Hippocampal formation (tissue), 2 donors: ENCODE measurements at places on chromosomes 11 and 22.

- DNase-seq = peak; percentile 25
These were observed 45.3 kb downstream of the CADM1 start for GRCh38 chr11:115458877-115459276.

DNA sequence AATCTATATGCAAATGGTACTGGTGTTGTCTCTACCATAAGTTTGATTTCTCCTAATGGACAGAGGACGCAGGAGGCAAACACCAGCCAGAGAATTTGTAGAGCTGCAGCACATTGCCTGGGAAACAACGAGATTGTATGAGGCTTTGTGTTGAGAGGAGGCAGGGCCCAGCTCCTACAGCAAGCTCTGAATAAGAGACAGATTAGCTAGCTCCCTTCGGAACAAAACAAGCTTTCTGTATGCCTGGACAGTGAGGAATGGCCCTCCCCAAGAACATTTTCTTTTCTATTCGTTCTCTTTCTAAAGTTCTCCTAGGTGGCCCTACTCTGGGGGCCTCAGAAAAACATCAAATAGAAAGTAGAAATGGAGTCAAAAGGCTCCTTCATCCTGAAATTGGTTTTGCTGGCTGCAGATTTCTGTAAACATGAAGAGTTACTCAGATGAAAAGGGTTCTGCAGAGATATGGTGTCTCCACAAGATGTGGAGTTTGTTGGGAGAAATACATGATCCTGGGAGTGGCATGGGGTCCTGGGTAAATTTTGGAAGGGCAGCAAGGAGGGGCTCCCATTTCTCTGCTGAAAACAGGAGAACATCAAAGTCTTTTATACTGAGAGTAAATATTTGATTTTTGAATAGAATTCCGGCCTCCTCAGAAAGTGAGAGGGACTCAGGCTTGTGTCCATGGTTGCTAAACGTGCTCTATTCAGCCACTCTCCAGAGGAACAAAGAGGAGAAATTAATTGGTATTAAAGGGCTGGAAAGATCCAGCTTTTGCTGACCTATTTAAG is 6.8 kb upstream of the HEPACAM start:
- peak; percentile 61 for DNase-seq

- DNase-seq = no peak
These were observed 1.9 kb downstream of the LRP4 start for GRCh38 chr11:46916286-46917108.

GRCh38 chr22:35649636-35650250 is 1.5 kb downstream of the APOL6 start:
- DNase-seq = no peak

DNA sequence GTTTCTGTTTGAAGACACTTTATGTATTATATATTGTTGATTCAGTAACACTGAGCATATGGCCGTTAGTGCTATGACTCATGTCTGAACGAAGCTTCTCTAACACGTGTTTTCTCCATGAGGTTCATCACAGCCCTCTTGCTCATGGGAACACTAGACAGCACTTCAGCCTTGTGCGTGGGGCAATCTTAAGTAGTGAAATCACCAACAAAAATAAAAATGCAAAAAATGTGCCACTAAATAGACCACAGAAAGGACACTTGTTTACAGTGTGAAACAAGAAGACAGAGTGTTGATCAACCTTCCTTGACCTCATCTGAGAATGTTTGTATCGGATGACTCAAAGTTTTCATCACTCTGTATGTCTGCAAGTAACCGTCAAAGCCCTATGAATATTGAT is 94.5 kb downstream of the FDX1 start:
- DNase-seq = no peak

GRCh38 chr11:33617672-33618350 is 82.8 kb downstream of the C11orf91 start:
- no peak for DNase-seq

GRCh38 chr22:35996596-35996995 is 32.0 kb downstream of the RBFOX2 start:
- DNase-seq = no peak
